CD14-positive monocyte (primary cell): ENCODE measurements at places on chromosomes 2 and 18.

- DNase-seq = no peak
These were observed 242.0 kb upstream of the LYPD1 start for GRCh38 chr2:132911726-132912724.

DNA sequence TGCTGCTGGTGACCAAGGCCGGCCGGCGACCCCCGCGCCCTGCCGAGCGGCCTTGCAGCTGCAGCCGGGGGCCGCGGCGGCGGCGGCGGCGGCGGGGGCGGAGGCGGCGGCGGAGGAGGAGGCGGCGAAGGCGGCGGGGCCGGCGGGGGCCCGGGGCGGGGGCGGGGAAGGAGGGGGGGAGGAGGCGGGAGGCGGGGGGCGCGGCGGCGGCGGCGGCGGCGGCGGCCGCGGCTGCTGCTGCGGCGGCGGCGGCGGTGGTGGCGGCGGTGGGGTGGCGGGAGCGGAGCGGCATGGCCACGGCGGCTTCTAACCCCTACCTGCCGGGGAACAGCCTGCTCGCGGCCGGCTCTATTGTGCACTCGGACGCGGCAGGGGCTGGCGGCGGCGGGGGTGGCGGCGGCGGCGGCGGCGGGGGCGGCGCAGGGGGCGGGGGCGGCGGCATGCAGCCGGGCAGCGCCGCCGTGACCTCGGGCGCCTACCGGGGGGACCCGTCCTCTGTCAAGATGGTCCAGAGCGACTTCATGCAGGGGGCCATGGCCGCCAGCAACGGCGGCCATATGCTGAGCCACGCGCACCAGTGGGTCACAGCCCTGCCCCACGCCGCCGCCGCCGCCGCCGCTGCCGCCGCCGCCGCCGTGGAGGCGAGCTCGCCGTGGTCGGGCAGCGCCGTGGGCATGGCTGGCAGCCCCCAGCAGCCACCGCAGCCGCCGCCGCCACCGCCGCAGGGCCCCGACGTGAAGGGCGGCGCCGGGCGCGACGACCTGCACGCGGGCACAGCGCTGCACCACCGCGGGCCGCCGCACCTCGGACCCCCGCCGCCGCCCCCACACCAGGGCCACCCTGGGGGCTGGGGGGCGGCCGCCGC lies 1.5 kb downstream of the POU3F3 start:
- no peak for DNase-seq

- DNase-seq = no peak
These were observed 294.8 kb downstream of the RND3 start for GRCh38 chr2:150192701-150193100.

DNA sequence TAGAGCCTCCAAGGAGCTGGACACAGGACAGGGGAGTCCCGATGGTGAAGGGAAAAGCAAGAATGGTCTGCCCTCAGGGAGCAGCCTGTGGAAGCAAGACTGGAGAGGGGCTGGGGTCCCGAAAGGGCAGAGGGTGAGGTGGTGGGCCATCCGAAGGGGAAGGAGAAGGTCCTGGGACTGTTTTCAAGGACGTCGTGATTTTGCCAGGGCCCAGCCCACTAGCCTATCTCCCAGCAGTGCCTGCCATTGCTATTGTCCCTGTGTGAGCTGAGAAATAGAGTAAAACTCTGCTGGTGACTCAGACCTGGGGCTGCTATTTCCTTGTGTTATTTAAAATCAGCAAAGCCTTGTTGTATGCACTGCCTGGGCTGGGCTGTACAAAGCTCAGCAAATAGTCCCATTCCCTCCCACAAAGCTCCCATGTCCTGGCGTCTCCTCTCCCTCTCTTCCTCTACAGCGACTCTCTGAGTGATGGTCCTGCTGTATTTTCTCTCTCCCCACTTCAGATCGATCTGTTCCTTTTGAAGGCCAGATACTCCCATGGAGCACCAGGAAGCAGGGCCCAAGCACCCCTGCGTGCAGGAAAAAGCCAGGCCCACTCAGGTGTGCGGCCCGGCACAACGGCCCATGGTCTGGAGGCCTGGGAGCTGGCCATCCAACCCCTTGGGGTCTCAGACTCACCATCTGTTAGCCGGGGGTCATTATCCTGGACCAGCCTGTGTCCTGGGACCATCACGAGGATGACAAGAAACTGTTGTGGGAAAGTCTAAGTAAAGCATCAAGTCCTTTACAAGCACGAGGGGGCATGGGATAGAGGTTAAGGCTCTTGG lies 65.0 kb upstream of the OTOF start:
- no peak for DNase-seq
